Activated gamma-delta T cell treated with Interleukin-2 at 50 U/mL for 16 hours (primary cell): ENCODE measurements at places on chromosomes 3 and 15.

DNA sequence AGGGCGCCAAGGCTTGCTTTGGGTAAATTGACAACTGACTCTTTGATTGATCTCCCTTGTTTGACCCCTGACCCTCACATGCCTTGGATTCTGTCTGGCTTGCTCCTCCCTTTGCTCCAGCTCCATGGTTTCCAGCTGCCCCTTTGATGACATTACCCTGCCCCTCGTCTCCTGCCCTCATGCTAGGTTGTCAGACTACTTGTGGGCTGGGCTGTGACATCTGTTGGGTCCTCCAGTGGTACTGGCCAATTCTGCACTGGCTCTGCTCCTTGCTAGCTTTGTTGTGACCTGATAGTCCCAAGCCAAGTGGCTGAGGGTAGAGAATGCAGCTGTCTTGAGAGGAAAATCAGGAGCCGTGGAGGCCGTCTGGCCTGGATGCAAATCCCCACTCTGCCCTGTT, 6.2 kb downstream of the THSD4 start:
- DNase-seq, result no peak

- DNase-seq, result no peak
Measured at GRCh38 chr3:128648940-128649663, 1.5 kb downstream of the RPN1 start.

- DNase-seq, result no peak
Measured at GRCh38 chr3:184718431-184718830, 6.6 kb upstream of the MAGEF1 start.

GRCh38 chr3:66107855-66108254, 69.1 kb upstream of the MAGI1 start:
- no peak for DNase-seq

DNA sequence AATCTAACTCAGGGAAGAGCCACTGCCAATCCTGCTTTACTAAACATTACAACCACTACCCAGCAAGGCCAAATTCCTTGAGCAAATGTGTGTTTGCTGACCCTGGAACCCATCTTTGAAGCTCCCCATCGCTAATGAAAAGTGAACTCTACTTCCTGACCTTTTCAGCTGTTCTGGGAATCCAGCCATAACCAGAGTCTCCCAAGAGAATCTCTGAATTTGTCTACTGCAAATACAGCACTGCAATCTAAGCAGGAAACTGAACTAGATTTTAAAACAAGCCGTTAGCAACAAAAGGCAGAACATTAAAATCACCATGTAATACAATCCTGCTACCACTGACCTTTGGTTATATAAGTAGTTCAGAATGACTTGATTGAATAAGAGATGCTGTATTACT, 309.2 kb downstream of the MAGI1 start:
- no peak for DNase-seq

GRCh38 chr15:61171209-61171608, 57.9 kb downstream of the RORA start:
- DNase-seq, result no peak

- no peak for DNase-seq
Measured at GRCh38 chr15:26934848-26935247, 36.1 kb upstream of the GABRG3 start.

DNA sequence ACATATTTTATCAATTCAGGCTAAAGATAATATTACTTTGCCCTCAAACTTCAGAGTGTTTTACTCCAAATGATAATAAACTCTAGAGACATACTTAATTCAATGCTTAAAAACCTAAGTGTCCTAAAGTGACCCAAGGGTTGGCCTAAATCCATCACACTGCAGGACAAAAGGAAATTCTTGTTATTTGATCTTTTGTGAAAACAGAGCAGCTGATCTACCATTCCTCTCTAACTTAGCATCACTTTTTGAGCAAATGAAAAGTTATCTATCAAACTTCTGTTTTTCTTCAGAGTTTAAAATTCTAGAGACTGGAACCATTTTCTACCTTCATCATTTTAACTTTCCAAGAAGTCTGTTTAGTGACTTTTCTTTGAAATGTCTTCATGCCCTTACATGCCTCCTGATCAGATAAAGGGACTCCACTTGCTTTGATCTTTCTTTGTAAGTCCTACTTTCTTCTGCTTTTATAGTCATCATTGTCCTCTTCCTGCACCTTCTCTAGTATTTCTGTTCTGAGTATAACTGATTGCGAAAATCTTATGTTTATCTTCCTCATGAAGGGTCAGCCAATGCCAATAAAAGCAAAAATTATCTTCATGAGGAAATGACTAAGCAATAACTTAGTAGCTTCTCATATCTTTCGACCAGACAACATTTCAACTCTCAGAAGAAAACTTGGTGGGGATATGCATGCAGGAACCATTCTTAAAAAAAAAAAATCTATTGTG, 378.7 kb upstream of the TGFBR2 start:
- no peak for DNase-seq

DNA sequence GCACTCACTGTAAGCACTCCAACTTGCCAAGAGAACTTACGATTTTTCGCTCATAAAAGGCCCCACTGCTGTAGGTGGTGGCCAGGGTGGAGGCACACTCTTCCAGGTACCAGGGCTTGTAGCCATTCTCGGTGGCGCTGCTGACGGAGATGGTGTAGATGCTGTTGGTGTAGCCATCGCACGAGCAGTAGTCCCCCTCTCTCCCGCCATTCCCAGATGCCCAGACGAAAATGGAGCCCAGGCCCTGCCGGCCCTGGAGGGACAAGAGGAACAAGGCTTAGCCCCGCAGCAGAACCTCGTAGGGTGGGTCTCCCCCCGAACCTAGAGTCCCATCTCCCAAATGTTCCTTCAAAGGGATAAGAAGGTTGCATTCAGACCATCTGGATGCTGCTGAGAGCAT, 96.3 kb downstream of the PCSK6 start:
- no peak for DNase-seq

DNA sequence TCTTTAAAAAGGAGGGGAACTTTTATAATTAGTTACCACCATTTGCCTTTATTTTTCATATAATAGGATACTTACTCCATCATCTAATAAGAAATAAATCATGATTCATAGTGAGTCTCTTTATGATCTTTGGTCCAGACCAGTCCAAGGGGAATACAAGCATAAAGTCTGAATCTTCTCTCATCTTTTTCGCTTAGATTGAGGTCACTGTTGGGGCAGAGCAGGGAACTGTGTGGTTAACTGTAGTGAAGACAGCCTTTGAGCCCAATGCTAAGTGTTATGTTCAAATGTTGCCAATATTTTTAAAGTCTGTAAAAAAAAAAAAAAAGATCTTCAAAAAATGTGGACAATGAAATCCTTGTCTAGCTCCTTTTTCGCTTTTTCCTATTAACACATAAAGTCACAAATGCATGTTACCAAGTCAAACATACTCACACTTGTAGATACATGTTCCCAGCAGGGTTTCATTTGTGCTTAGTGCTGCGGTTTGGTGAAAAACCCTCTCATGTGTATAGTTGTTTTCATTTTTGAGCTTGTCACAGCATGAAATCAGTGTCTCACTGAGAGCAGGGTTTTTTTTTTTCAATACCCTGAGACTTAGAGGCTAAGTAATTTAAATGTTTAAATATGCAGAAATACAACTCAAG, 72.1 kb downstream of the EPHA3 start:
- no peak for DNase-seq

DNA sequence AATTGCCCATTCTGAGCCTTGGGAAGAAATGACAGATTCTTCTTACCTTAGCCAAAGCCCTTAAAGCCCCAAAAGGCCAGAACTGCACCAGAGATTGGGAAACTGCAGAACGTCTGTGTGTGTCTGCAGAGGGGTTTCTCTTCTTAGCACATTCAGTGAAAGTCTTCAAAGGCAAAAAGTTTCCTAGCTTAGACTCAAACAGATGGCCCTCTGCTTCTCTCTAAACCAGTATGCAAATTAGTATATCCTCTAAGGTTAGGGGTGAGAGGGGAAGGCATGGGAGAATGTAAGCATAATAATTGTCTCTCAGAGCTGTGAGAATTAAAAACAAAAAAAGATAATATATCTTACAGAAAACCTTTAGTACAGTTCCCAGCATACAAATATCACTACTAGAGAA, 334.0 kb upstream of the MCTP2 start:
- DNase-seq, result no peak

DNA sequence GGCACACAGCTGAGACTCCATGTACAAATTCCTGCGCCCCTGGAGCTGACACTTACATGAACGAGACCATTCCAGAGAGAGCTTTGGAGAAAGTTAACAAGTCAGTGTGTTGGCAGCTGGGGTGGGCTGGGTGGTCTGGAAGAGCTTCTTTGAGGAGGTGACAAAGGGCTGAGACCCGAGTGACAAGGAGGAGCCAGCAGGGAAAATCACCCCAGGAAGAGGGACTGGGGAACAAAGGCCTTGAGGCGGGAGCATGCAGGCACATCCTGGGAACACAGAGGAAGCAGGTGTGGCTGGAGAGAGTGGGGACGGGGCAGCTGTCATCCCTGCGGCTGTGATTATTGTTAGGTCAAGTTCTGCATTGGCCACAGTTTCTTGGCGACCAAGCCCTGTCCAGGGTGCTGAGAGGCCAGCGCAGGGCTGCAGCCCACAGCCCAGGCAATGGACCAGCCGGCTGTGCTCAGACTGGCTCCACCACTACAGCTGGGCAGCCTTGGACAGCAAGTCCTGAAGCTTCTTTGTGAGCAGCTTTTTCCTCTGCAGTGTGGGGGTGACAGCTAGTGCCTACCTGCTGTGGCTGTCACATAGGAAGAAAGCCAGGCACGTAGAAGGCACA, 34.2 kb upstream of the PRR23E start:
- no peak for DNase-seq

DNA sequence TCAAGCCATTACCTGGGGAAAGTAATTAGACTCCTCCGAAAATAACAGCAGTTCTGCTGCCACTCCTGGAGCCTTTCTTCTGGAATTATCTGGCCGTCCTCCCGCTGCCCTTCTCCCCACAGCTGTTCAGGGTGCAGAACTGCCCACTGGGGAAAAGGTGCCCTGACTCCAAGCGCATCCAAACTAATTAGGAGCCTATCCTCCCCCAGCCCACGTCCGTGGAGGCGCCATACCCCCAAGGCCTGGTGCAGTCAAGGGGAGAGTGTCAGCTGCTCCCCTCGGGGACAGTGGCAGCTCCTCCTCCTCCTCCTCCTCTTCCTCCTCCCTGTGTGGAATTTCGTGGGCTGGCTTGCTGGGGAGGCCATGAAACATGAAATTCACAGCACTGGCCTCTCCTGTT, 177.2 kb downstream of the XXYLT1 start:
- no peak for DNase-seq

- no peak for DNase-seq
Measured at GRCh38 chr15:68206711-68207151, 1.6 kb upstream of the CALML4 start.

DNA sequence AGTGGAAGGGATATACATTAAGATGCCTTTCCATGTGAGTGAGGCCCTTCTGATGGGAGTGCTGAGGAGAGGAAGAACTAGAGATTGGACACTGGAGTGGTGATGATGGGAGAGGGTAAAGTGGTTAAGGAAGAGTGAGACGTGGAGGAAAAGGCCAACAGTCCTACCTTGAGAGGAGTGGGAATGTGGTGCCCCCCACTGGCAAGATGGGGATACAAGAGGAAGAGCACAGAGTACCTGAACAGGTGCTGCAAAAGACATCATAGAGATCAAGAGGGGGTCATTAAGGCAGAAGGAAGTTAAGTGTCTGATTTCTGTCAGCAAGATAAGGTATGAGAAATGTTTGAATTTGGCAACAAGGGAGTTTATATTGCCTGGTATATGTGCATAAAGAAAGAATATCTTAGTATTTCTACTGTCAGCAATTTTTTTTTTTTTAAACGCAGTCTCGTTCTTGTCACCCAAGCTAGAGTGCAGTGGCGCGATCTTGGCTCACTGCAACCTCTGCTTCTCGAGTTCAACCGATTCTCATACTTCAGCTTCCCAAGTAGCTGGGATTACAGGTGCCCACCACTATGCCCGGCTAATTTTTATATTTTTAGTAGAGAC, 34.0 kb downstream of the ARIH2 start:
- DNase-seq, result peak; percentile 41

DNA sequence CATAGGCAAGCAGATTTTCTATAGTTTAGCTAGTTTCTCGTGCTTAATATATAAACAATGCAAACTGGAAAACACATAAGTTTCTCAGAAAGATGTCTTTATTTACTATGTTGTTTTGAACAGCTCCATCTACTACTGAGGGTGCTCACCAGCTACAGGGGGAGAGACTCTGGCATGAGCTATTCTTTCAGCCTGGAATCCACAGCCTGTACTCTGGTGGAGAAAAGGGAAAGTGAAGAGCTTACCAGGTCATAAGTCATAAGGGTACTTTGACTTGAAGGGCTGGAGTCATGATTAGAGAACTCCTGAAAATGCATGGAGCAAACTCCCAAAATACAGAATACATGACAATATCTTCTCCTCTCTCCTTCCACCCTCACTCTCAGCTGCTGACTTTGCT, 4.4 kb upstream of the AVEN start:
- no peak for DNase-seq

- DNase-seq, result no peak
Measured at GRCh38 chr15:70609889-70610288, 153.5 kb downstream of the UACA start.

DNA sequence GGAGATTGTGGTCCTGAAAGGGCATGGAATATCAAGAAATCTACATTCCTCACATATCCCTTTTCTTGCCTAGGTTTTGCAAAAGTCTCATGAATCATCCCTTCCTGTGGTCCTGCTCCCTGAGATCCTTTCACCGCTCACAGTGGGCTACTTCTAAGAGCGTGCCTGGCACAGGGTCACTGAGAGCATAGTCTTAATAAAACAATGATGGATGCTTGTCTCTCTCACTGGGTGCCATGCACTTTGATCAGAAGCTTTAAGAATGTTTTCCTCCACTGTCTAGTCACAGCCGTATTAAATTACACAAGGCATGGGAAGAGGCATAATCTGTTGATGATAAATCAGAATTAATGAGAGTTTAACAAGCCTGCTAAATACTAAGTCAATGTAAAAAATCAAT, 269.7 kb upstream of the ATP10A start:
- no peak for DNase-seq

- no peak for DNase-seq
Measured at GRCh38 chr3:152539191-152539764, 270.5 kb downstream of the MBNL1 start.

- no peak for DNase-seq
Measured at GRCh38 chr3:12579905-12580304, 23.0 kb downstream of the MKRN2 start.

DNA sequence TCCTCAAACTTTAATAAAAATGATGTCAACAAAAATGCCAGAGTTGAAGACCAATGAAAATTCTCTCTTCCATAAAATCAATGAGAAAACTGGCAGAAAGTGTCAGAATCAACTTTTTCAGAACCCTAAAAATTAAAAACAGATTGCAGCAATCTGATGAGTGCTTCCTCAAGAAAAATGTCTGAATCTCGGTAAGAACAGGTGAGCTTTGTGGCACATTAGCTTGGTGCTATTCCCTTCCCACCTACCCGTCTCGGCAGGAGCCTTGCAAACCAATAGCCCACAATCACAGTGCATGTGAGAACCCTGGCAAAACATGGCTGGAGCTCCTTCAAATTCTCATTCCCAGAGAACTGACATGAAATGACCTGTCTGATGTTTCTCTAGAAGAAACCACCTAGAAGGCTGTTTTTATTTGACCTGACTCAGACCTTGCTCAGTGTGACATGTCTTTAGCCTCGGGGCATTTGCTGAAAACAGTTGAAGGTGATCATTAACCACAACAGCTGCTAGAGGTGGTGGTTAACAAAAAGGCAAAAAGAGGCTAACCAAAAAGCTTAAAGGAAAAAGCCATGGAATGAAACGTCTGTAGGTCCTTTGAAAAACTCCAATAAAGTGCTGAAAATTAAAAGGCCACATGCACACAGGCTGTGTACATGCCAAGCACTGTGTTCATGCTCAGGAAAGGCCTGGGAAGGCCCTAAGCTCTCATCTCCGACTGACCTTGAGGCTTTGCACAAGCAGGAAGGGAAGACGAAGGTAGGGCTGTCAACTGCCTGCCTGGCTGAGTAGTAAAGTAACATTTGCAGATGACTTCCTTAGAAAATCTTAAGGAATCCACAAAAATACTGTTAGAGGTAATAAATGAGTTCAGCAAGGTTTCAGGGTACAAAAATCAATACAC, 253.0 kb upstream of the NSMCE3 start:
- DNase-seq, result no peak
